Osteocyte (in vitro differentiated cells): ENCODE measurements at places on chromosomes 6 and 20. TPM values are rescaled to one million over a fixed set of nuclear protein-coding genes. Genes with fewer than 3 reads are reported as not detected.
A peak's percentile ranks its signal among the peaks of the same experiment; 100 is the strongest.

RAD21L1 gene
- total RNA-seq, result not detected in 2 replicates

WFDC12 gene
- not detected in 2 replicates for total RNA-seq

SPTLC3 gene
- 5.0 and 5.8 TPM in 2 replicates for total RNA-seq

BFSP1 gene
- total RNA-seq, result 12.6 and 13.8 TPM in 2 replicates

DCBLD1 gene
- total RNA-seq, result 12.2 and 14.9 TPM in 2 replicates

DNA sequence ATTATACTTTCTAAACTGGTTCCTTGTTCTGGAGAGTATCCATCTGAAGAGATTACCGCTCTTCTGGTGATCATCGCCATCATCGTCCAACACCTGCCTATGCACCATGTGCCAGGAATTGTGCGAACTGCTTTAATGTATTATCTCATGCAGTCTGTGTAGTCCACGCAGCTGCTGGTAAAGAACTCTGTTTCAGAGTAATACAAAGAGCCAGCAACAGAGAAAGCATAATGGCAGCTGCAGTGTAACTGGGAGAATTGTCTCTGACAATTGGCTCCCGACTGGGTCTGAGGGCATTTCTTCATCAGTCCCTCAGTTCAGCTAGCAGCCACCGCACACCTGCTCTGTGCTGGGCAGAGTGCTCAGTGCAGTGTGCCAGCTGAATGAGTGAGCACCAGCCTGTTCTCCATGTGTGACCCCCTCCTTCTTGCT, 383.4 kb downstream of the GRIK2 start:
- H3K36me3 ChIP-seq, result no peaks in the 10 kb centered on the region
- H3K27ac ChIP-seq, result no peak overlapping the region
- no peaks in the 10 kb centered on the region for H3K4me1 ChIP-seq
- no peaks in the 10 kb centered on the region for H3K27me3 ChIP-seq
- H3K4me3 ChIP-seq, result no peak overlapping the region

DNA sequence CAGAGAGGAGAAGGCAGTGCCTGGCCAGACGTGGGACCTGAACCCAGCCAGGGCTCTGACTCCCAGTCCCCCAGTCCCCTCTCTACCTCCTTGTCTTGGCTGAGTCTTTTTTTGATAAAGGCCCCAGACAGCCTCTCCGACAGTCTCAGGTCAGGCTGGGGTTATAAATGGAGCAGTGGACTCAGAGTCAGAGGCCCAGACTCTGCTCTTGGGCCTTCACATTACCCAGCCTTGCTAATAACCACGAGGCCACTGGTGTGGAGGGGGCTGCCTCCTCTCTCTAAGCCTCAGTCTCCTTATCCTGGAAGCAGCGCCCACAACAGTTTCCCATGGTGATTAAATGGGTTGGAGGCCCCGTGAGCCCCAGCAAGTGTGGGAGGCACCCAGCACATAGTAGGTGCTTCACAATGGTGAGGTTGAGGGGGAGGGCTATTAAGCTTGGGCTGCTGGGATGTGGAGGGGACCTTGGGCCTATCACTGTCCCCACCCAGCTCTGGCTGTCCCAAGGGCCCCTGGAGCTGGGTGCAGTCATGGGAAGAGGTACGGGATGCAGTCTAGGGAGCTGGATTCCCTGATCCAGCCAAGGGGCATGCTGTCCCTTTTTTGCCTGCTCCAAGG, 35.7 kb downstream of the TGM2 start:
- no peak overlapping the region for H3K27ac ChIP-seq
- H3K36me3 ChIP-seq, result no peaks in the 10 kb centered on the region
- DNase-seq, result no peak
- no peaks in the 10 kb centered on the region for H3K27me3 ChIP-seq

- no peak overlapping the region for H3K4me3 ChIP-seq
- H3K27ac ChIP-seq, result peak overlapping the region; percentile 19
- no peak for DNase-seq
- H3K27me3 ChIP-seq, result no peaks in the 10 kb centered on the region
- H3K4me1 ChIP-seq, result peaks cover 17% of the 10 kb centered on the region
Measured at GRCh38 chr6:17432356-17432755, 39.0 kb downstream of the CAP2 start.

DNA sequence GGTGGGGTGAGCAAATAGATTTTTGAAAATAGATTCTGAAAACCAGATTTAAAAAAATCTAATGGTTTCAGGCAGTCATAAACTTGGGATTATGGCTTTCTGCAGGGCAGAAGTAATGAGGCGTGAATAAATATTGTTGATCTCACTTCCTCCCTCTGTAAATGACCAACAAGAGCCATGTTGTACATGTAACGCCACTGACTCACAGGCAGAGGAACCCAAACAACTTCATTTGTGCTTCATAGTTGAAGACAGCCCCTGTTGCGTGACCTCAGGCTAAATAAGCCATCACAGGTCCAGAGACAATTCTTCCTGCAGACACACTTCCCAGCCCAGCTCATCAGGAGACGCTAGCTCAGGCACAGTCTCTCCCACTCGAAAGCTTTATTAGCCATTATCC, 59.1 kb upstream of the F13A1 start:
- DNase-seq, result no peak
- H3K4me3 ChIP-seq, result no peak overlapping the region
- H3K27me3 ChIP-seq, result peaks cover 1% of the 10 kb centered on the region
- H3K4me1 ChIP-seq, result no peaks in the 10 kb centered on the region
- H3K36me3 ChIP-seq, result no peaks in the 10 kb centered on the region
- H3K27ac ChIP-seq, result no peak overlapping the region

GRCh38 chr20:62142252-62143080, 728 bp downstream of the PSMA7 start:
- H3K4me1 ChIP-seq, result peaks cover 42% of the 10 kb centered on the region
- peak overlapping the region; percentile 89 for H3K27ac ChIP-seq
- peak overlapping the region; percentile 85 for H3K4me3 ChIP-seq
- H3K27me3 ChIP-seq, result no peaks in the 10 kb centered on the region

DNA sequence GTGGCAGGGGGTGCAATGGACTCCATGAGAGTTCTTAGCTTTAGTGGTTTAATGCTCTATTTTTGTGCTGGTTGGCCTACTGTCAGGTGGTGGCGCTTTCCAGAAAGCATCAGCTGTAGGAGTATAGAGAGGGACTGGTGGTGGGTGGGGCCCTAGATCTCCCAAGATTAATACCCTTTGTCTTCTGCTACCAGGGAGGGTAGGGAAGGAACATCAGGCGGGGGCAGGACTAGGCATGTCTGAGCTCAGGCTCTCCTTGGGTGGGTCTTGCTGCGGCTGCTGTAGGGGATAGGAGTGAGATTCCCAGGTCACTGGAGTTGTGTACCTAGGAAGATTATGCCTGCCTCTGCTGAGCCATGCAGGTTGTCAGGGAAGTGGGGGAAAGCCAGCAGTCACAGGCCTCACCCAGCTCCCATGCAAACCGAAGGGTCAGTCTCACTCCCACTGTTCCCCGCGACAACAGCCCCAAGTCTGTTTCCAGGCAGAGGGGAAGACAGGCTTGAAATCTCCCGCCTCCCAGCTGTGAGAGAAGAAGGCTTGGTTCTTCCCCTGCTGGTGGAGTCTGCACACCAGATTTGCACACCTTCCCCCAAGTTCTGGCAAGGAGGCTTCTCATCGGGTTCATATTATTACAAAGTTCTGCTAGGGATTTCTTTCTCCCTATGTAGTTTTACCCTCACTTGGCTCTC, 46.7 kb upstream of the PKIB start:
- H3K4me1 ChIP-seq, result peaks cover 1% of the 10 kb centered on the region
- no peak for DNase-seq
- peaks cover 16% of the 10 kb centered on the region for H3K36me3 ChIP-seq
- H3K4me3 ChIP-seq, result no peak overlapping the region

DNA sequence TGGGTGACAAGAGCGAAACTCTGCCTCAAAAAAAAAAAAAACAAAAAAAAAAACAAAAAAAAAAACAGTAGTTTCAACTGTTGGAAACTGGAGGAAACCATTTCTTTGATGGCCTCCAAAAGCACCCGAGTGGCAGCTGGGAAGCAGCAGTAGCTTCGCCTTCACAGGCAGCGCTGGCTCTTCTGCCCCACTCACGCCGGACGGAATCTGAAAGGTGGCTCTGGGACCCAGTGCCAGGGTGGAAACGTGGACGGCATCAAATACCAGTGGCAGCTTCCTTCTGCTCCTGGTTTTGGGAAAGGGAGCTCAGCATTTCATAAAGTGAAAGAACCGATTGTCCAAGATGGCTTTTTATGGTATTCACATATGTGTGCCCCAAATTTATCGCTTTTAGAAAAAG, 159.4 kb downstream of the SMOC2 start:
- no peak overlapping the region for H3K27ac ChIP-seq
- no peaks in the 10 kb centered on the region for H3K4me1 ChIP-seq
- no peaks in the 10 kb centered on the region for H3K36me3 ChIP-seq
- DNase-seq, result no peak

DNA sequence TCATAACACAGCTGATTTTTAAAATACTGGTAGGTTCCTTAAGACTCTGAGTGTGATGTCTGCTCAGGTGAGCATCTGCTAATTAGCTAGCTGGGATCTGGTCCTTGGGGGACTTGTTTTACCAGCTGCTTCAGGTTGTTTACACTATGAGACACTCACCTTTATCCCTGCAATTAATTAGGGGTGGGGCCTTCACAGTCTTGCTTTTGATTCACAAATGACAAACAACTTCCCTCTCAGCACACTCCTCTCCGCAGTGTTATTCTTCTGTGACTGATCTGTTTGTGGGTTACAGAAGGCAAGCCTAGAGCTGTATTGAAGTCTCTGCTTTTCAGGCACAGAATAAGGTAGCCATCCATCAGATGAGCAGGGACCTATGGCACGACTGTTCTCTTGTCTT, 62.0 kb upstream of the CD83 start:
- H3K27ac ChIP-seq, result no peak overlapping the region
- no peak overlapping the region for H3K4me3 ChIP-seq
- peaks cover 5% of the 10 kb centered on the region for H3K4me1 ChIP-seq
- no peaks in the 10 kb centered on the region for H3K36me3 ChIP-seq
- H3K27me3 ChIP-seq, result peaks cover under 1% of the 10 kb centered on the region

DNA sequence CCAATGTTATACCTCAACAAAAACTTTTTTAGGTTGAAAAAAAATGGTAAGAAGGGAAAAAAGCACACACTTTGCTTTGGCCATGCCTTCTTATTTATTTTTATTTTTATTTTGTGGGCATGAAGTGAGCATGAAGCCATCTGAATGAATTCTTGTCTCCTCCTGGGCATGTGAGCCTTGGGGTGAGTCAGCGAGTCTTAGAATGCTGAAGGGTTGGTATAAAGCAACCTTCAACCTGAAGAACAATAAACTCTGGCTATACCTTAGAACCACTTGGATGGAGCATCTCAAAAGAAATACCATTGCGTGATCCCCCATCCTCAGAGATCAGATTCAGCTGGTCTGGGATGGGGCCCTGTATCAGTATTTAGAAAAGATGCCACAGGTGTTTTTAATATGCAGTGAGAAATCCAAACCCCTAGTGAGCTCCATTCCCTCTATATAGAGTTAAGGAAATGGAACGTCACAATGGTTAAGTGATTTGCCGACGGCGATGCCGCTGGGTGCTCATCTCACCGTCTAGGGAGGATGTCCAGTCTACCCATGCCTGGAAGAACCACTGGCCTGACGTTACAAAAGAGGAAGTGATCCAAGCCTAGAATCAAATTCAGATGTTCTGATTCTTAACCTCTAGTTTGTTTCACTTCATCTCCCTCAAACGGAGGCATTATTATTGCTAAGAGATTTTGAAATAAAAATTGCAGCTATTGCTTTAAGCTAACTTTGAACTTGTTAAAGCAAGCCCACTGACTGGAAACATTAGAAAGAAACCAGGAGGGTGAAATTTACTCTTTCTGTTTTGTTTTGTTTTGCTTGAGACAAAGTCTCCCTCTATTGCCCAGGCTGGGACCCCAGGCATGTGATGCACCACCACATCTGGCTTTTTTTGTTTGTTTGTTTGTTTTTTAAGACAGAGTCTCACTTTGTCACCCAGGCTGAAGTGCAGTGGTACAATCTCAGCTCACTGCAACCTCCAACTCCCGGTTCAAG, 67.1 kb downstream of the EDN1 start:
- H3K27ac ChIP-seq, result no peak overlapping the region
- peaks cover 41% of the 10 kb centered on the region for H3K4me1 ChIP-seq
- DNase-seq, result no peak
- H3K36me3 ChIP-seq, result peaks cover 3% of the 10 kb centered on the region
- no peaks in the 10 kb centered on the region for H3K27me3 ChIP-seq
- H3K4me3 ChIP-seq, result no peak overlapping the region

DNA sequence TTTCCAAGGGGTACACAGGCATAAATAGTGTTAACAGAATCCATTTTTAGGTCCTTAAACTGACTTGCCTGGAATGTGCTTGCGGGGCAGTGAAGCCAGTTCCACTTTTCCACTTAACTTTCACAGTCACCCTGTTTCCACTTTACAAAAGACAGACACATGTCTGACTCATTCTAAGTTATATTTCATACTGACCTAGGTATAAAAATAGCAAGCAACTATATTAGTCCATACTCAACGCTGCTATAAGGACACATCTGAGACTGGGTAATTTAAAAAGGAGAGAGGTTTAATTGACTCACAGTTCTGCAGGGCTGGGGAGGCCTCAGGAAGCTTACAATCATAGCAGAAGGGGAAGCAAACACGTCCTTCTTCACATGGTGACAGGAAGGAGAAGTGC, 88.2 kb downstream of the MTFR2 start:
- no peak for DNase-seq
- H3K36me3 ChIP-seq, result peaks cover 15% of the 10 kb centered on the region
- no peak overlapping the region for H3K4me3 ChIP-seq
- H3K27me3 ChIP-seq, result no peaks in the 10 kb centered on the region

GRCh38 chr6:75199889-75200288, 6.0 kb downstream of the COL12A1 start:
- H3K4me3 ChIP-seq, result peak overlapping the region; percentile 70
- no peaks in the 10 kb centered on the region for H3K27me3 ChIP-seq
- peak overlapping the region; percentile 89 for H3K27ac ChIP-seq
- H3K36me3 ChIP-seq, result peaks cover 37% of the 10 kb centered on the region
- DNase-seq, result no peak

DNA sequence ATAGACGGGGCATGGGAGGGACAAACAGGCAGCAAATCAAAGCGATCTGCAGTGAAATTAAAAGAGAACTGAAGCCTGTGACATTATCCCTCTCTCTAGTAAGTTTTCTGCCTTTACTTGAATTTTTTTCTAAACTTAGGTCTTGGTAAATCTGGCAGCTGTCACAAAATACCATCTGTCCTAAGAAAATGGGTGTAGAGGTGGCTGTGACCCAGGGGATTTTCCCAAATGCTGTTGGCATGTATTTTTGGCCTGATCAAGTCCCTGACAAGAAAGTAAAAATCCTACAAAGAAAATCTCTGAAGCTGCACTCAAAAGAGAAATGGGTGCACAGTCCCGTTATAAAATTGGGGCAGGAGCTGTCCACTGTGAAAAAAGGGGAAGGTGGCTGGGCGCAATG, 30.2 kb upstream of the F13A1 start:
- no peak overlapping the region for H3K4me3 ChIP-seq
- no peaks in the 10 kb centered on the region for H3K36me3 ChIP-seq
- H3K27ac ChIP-seq, result no peak overlapping the region
- no peak for DNase-seq
- no peaks in the 10 kb centered on the region for H3K4me1 ChIP-seq
